ENCODE measurements at places on chromosomes 7 and 10.

- DNase-seq, result no peak
Observed at GRCh38 chr10:17562614-17563013, 54.6 kb downstream of the HACD1 start.

GRCh38 chr10:24202181-24202570 lies 6.8 kb upstream of the KIAA1217 start:
- DNase-seq, result no peak

DNA sequence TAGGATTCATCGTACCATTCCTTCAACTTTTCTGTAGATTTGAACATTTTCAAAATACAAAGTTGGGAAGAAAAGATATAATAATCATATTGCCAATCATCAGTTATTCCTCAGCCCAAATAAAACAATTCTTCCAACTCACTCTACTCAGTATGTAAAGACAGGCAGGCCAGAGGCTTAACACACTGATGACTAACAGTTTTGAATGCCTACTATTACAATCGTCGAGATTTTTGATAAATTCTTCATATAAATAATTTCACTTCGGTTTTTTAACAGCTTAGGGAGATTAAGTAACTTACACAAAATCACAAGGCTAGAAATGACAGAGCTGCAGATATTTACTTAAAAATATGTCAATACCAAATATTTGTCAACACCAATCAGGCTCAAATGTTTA lies 17.6 kb downstream of the CYTH3 start:
- DNase-seq, result no peak

- no peak for DNase-seq
Observed at GRCh38 chr7:130932088-130932487, 198.1 kb upstream of the KLF14 start.

- DNase-seq, result no peak
Observed at GRCh38 chr10:28940158-28940888, 263.0 kb downstream of the BAMBI start.

DNA sequence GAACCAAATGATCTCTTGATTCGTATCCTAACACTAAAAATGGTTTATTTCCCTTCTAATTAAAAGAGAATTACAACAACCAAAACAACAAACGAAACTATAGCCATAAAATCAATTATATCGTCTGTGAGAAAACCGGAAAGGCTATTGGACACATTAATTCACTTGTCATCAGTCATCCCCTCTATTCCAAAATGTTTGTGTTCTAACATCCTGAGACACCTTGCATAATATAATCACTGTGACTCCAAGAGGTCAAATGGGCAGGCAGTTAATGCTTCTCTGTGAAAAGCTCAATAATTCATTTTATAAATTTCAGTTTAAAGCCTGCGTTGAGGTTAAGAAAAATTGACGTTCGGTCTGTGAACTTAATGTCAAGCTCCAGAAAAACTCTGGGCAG lies 463 bp upstream of the LRRTM3 start:
- DNase-seq, result no peak

DNA sequence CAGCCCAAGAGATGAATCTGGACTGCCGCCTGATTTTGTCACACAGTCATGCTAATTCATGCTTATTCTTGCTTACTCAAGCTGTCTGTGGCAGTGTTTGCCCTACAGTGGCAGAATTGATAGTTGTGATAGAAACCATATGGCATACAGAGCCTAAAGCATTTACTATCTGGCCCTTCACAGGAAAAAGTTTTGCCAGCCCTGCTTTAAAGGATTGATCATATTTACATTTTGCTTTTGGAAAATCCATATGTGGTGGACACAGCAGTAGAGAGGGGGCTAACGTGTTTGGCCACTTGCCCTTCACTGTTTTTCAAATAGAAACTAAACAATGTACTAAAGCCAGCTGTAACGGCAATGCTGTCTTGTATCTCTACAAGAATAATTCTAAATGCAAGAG lies 974.0 kb upstream of the GHITM start:
- DNase-seq, result no peak

DNA sequence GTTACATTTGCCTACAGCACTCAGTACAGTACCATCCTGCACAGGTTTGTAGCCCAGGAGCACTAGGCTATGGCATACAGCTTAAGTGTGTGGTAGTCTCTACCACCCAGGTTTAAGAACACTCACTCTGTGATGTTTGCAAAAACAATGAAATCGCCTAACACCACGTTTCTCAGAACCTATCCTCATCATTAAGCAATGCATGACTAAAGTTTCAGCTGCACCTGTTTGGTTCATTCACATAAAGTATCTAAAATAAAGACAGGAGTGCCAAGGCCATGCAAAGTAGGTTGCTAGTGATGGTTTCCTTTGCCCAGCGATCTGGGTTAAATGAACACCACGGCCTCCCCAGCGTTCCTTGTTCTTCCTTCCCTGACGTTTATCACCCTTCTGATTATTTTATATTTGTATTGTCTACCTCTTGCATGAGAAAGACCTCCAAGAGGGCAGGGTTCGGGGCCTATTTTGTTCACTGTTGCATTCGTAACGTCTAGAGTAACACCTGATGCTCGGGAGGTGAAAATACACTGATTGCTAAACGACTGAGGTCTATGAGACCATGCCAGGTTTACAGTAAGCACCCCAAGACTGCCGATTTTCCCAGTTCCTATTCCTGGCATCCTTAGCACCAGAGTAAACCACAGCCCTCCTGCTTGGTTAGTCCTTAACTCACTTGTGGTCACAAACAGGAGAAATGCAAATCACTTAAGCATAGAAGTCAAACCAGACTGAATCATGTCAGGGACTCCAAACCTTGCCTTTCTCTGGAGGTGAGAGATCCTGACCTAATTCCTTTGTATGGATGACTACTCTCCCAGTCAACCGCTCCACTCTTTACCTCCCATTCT lies 204.1 kb upstream of the NFE2L3 start:
- no peak for DNase-seq

GRCh38 chr10:79202188-79203013 lies 133.6 kb downstream of the ZMIZ1 start:
- DNase-seq, result no peak

- no peak for DNase-seq
Observed at GRCh38 chr7:150855476-150856302, 3.4 kb downstream of the AOC1 start.

- no peak for DNase-seq
Observed at GRCh38 chr10:71782917-71783490, 9.7 kb upstream of the VSIR start.

DNA sequence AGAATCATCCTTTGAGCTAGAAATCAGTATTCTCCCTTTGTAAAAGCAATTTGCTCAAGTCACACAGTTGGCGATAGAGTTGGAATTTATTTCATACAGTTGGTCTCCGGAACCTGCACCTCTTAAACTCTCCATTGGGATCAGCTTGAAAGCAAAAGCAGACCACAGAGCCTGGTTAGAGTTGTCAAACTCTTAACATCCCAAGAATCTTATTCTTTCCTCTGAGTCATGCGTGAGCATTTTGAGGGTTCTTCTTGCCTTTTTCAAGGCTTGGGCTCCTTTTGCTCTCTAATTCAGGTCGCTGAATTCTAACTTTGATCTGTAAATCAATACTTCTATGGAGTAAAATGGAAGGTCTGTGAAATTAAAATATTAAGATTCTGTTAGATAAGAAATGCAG lies 19.6 kb upstream of the SCIN start:
- DNase-seq, result no peak

GRCh38 chr7:101373812-101374614 lies 11.3 kb downstream of the COL26A1 start:
- DNase-seq, result no peak

Data from NCI-H2107 (cell line).